ENCODE measurements at places on chromosomes 2 and 18.

GRCh38 chr2:169839954-169840746 is 12.9 kb downstream of the UBR3 start:
- DNase-seq, result no peak

- DNase-seq, result no peak
Observed at GRCh38 chr2:182917924-182918323, 51.5 kb upstream of the FRZB start.

DNA sequence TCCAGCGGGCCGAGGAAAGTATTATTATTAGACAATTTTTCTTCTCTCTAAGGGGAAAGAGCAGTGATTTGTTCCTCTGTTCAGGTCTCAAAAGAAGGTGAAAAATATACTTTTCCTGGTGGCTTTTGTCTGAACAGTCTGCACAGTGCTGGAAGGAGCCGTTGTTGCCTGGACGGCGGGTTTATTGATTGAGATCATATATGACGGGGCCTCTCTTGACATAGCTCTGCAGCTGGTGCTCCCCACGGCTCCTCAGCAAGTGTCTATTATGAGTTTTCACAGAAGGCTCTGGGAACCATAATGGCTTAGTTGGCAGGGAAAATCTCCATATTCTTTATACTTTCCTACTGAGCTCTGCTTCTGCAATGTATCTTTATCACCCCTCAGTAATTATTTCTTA is 42.9 kb downstream of the FSHR start:
- no peak for DNase-seq

- DNase-seq, result no peak
Observed at GRCh38 chr2:214575465-214575864, 164.6 kb downstream of the VWC2L start.

DNA sequence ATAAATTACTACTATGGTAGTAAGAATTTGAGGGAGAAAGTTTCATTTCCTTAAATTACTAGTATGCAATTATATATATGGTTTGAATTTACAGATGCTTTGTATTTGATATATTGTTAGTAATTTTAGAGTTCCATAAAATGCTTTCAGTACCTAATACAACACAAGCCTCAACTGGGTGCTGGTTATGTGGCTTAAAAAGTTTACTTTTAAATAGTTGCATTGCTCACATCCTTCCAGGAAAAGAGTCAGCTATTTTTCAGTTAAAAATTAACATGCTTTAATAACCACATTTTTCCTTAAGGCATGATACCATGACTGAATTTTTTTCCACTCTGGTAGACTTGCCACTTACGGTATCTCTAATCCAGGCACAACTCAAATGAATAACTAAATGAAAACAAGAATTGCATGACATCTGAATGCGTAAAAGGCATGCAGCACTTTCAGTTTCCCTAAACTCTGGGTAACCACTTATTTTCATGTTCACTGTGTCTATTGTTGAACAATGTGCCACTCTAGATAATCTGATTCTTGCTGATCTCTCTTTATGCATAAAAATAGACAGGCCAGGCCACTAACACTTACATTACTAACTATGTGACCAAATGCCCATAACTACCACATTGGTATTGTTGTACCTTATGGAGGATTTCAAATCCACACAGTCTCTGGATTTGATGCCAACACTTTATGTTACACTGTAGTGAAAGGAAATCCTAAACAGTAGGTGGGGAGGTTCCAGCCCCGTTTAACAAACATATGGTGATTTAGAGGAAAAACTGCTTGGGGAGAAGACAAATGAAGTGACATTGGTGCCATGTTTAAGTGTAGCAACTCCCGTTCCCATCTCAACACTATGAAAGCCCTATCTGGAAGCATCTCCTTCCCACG is 35.5 kb upstream of the SLC35F5 start:
- DNase-seq, result no peak

DNA sequence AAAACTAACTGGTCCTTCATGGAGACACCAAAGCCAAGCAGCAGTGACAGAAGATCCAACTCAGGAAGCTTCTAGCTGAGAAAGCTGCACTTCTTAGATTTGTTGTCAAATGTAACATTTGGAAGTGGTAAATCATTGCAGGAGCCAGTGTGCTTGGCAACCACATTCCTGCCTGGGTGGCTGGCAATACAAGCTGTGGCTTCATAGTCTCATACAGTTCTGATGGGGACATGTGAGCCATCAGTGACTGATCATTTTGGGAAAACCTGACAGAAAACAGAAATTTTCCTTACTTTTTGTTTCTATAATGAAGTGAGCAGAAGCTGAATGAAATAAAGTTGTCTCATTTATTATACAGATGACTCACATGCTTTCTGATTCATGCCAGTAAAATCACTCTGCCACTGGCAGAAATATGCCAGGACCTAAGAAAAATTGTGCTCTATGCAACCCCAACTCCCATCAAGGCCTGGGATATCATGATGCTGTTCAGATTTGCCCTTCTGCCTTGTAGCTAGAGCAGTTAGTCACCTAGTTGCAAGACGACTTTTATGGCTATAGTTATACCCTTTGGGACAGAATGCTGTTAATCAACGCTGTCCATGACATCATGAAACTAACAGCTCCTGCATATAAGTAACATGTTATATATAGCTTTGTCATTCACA is 508.1 kb downstream of the ADCYAP1 start:
- DNase-seq, result no peak

DNA sequence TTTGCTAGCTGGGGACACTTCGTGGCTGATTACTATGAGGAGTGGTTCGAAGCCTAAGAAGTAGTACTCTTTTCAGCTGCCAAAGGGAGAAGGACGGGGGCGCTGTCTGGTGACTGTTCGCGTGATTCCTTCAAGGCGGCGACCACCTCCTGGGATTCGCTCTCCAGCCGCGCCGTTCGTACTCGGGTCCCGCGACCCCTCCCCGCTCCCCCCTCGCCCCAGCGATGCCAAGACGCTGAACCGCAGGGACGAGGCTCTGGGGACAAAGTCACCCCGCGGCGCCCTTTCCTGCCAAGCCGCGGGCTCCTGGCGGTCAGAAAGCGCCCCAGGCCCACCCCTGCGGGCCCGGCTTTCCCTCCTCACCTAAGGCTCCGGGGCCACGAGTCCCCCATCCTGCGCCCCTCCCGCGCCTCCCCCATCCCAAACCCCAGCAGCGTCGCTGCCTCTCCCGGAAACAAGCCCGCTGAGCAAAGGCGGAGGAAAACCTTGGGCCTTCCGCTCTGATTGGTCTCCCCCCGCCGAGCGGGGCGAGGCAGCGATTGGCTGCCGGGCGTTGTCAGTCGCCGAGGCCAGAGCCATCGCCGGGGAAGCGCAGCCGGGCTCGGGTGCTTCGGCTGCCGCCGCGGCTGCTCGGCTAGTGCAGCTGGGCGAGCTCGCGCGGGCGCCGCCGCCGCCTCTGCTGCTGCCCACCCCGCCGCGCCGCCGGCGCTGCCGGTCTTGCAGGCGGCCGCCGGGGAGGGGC is 404.3 kb downstream of the XIRP2 start:
- no peak for DNase-seq

DNA sequence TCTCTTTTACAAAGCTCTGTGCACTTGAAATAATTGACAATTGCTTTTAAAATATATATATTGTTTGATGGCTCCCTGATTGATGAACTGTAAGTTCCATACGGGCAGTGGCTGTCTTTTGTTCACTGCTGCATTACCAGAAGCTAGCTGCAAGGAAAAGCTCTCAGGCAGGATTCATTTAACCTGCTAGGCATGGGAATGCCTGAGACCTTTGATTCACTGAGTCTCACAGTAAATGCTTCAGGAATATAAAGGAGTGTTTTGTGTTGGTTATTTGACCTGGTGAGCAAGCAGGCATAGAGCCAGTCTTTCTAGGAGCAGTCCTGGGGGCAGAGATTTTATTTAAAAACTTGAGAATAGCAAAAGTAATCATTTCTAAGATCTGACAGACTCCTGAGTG is 193.2 kb upstream of the ITGA4 start:
- DNase-seq, result no peak

DNA sequence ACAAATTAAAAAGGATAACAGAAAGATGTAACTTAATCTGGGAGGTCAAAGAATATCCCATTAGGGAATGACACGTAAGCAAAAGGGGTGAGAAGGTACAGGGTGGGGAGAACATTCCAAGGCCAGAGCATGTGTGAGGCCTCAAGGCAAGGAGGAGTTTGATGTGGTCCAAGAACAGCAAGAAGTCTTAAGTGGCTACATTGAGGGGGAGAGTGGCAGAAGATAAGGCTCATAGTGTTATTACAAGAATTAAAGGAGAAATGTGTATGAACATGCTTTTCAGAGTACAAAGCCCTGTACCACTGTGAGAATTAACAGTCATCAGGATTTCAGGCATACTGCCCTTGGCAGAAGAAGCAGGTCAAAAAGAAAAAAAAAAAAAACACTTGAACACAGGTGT is 174.4 kb upstream of the ERBB4 start:
- no peak for DNase-seq

GRCh38 chr18:1062588-1062987 is 157.9 kb downstream of the ADCYAP1 start:
- no peak for DNase-seq

DNA sequence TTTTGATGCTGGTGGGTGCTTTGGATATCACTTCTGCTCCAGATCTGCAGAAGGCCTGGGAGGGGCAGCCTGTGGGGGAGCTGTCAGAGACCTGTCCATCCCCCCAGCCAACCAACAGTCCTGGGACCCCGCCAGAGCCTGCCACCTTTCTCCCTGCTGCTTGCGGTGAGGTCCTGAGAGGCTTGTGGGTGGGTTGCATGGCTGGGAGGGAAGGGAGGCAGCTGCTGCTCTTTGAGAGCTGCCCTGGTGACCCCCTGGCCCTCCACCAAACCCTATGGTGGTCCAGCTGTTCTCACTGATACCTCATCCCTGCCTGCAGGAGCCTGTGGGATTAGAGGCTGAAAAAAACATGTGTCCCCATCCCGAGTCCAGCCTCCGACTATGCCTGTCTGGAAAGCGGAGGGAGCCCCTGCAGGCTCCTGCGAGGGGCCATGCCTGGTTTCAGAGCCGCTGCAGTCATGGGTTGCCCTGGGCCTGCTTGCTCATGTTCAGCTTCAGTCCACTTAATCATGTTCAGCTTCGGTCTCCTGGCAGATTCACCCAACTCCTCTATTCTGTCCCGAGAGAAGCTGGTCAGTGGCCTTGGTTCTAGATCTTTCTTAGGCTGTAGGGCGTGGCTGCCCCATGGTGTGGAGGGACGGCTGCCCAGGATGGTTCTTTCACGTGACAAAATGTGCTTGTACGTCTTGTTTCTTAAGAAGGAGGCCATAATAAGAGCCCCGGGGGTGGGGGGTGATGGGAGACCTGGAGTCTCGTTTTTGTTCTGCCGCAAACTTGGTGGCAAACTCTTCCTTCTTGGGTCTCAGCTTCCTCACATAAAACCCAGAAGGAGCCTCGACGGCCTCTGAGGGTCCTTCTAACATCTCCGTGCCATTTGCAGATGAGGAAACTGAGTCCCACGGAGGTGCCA is 98.5 kb downstream of the CTIF start:
- no peak for DNase-seq

GRCh38 chr2:219634171-219634940 is 6.9 kb downstream of the SLC4A3 start:
- no peak for DNase-seq

- no peak for DNase-seq
Observed at GRCh38 chr2:124024561-124025170, 421 bp upstream of the CNTNAP5 start.

DNA sequence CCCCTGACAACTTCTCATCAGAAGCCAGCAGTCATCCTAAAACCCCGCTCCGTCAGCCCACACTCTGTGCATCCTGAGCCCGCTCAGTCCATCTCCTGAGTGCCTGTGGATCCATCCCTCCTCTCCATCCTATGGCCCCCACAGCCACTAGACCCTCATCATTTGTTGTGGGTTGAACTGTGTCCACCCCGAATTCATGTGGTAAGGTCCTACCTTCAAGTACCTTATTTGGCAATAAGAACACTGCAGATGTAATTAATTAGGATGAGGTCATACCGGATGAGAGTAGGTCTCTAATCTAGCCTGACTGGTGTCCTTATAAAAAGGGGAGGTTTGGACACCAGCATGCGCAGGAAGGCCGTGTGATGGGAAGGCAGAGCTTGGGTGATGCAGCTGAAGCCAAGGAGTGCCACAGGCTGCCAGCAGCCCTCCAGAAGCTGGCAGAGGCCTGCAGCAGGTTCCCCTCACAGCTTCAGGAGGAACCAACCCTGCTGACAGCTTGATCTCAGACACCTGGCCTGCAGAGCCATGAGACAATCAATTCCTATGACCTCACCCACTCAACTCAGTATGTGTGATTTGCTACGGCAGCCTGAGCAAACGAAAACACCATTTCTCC is 192.4 kb downstream of the ZBTB7C start:
- DNase-seq, result no peak

DNA sequence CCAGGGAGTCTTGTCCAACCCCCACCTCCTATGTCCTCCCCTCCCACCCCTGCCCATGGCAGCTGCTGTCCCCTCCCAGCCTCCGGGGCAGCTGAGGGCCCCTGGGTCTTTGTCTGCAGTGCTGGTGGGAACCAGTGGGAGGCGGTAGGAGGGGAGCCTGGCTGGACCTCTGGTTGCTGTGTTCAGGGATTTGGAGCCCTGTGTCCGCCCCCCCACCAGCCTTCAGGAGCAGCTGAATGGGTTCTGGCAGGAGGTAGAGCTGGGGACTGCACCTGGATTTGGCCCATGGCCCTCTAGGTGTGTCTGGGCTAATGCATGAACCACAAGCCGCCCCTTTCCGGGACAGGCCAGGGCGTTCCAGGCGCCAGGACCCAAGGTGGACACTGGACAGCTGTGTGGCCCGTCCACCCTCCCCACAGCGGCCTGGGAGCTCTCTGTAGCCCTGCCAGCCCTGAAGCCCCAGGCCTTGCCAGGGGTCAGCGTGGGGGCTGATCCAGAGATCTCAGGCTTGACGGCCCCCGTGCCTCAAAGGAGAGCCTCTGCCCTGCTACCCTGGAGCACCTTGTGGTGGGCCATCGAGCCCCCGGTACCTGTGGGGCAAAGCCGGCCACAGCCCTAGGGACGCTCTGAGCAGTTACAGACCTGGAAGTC is 25.4 kb downstream of the GPC1 start:
- DNase-seq, result no peak

DNA sequence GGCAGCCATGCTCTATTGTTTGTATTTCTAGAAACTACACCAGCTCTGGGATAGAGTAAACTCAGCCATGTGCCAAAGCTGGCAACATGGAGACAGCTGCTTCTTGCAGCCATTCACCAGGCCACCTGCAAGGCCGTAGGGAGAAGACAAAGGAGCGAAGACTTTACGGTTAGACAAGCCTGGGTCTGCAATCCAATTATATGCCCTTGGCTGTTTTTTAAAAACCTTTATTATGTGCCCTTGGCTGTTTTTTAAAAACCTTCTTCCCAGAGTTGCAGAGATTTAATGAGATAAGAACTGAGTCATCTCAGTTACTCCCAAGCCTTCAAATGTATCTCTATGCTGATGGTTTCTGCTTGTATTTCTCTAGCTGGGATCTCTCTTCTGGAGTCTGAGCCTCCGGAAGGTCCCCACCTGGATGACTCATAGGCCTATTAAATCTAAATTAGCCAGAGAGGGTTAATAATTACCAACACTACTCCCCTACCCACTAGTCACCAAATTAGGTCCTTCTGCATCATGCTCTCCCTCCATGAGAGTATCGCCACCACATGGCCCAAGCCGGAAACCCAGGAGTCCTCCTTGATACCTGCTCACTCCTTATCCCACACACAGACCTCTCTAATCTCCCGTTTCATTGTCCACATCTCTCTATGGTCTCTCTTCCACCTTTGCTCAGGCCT is 17.5 kb upstream of the DPP4 start:
- no peak for DNase-seq

- DNase-seq, result no peak
Observed at GRCh38 chr18:3037423-3037915, 24.5 kb upstream of the LPIN2 start.

Data from esophagus squamous epithelium (tissue), 5 donors.